ENCODE measurements at places on chromosomes 7 and 10.

DNA sequence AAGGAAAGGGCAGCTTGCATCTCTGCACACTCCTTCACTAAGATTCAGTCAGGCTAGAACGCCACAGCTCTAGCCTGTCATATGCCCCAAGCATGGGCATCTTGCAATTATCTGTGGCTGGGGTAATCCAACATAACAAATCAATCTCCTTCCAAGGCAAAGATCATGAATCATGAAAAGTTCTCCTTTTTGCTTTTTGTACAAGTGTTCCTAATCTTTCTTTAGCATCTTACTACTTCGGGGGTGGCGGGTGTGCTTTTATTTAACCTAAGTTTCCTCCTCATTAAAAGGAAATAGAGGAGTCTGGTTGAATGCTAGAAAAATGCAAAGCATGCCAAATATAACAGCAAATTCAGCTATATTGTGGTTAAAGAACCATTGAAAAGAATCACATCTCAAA is 43.5 kb upstream of the NKX2-3 start:
- DNase-seq, result no peak

- no peak for DNase-seq
These were observed 233.0 kb downstream of the WDR11 start for GRCh38 chr10:121084016-121084674.

DNA sequence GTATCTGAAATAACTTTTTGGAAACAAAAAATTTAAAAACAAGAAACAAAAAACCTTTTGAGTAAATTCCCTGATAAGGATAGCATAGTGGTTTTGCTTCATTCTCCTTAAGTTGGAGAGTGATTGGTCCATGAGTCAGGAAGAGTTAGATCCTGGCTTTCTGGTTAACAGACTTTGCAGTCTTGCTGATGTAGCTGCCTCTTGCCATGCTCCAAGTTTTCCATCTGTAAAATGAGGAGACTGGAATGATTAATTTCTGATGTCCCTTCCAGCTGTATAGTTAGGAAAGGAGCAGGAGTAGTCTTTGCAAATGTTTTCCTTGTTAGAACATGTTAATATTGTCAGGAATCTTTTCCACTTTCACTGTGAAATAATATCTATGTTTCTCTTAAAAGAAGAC is 266.6 kb downstream of the DNAJB9 start:
- no peak for DNase-seq

DNA sequence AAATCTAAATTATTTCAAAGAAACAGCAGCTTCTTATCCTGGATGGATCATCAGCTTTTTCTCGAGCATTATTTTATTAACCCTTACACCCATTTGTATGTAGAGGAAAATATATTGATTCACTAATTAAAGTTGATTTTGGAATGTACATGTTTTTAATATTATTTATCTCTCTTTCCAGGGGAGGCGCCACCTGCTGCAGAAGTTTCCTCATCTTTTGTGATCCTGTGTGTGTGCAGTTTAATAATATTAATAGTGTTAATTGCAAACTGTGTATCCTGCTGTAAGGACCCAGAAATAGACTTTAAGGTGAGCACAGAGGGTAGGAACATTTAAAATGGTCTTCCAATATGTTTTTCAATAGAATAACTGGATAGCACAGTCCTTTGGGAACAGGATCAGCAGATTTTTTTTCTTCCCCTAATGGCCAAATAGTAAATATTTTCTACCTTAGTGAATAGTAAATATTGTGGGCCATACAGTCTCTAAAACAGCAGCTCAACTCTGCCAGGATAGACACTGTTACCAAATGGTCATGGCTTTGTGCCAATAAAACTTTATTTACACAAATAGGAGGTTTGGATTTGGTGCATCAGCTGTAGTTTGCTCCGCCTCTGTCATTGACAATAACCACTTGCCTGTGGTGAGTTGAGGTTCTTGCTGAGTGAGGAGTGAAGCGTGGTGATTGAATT is 30.6 kb downstream of the LMTK2 start:
- DNase-seq, result no peak

DNA sequence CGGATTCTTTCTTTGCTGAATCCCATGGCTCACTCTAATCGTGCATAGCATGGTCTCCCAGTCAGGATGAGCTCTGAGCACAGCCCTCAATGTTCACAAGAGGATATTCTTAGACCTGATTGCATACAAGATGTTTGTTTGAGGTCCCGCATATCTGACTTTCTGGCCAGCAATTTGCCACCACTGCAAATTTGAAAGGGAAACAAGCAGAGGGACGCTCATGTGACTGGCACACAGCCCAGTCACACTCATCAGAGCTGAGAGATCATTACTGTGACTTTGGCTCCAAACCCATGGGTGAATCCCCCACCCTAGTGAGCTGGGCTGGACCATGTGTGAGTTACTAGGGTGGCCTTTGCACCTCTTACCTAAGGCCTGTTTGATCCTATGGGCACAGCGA is 9.9 kb downstream of the TAS2R41 start:
- DNase-seq, result no peak

Data from iPS DF 19.7 (cell line).